ENCODE measurements at places on chromosomes 7 and 10. TPM values are rescaled to one million over a fixed set of nuclear protein-coding genes. Genes with fewer than 3 reads are reported as not detected.

DNA sequence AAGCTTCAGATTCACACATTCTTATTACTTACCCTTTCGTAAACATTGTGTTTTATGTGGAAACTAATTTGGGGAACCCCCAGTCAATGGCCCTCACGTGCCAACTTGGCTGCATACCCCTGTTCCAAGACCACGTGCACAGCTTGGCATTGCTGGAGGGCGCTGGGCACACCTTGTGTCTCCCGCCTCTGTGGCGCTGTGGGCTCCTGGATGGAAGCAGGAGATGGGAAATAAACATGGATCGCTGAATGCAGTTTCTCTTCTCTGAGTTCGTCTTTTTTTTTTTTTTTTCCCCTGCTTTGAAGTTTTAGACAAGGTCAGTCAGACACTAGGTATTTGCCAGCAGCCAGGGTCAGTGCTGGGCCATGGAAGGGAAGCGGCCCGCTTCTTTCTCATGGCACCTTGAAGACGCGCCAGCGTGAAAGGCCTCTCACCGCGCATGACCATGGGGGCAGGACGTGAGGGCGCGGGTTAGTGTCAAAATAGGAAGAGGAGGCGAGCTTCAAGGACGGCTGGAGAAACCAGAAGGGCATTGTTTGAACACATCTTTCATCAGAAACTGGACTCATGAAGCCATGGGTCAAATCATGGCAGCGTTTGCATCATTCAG lies 27.3 kb downstream of the BNIP3 start:
- DNase-seq = no peak
- no peaks in the 10 kb centered on the region for H3K36me3 ChIP-seq
- H3K27me3 ChIP-seq = no peaks in the 10 kb centered on the region
- H3K4me3 ChIP-seq = no peak overlapping the region
- H3K4me1 ChIP-seq = no peaks in the 10 kb centered on the region

CYP2C19 gene
- total RNA-seq = 0.16 TPM

DNA sequence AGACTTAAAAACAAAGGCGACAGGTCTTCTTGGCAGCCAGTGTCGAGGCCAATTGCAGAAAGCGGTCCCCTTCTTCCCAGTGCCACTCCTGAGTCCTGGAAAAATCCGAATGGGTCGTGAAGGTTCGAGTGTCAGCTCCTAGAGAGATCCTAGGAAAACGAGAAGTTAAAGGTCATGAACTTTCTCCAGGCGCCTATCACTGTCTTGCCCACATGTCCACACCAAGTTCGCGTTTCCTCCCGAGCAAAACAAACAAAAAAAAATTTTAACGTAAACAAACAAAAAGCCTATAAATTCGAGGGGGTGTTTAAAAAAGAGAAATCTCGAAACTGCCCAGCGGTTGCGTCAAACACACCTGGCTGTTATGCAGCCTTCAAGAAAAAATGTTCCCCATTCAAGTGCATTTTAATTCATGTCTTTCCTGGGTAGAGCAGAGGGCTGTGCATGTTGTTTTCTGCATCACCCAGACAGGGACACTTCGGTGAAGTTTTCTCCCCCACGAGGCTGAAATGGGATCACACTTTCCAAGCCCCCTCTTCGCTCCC lies 1.5 kb downstream of the ARHGAP21 start:
- no peaks in the 10 kb centered on the region for H3K36me3 ChIP-seq
- H3K27ac ChIP-seq = peak overlapping the region; percentile 90
- no peaks in the 10 kb centered on the region for H3K27me3 ChIP-seq
- H3K4me1 ChIP-seq = peaks cover 7% of the 10 kb centered on the region
- peak overlapping the region; percentile 60 for H3K4me3 ChIP-seq

FEZF1 gene
- total RNA-seq = not detected

SUN3 gene
- not detected for total RNA-seq

UPK3B gene
- total RNA-seq = 0.72 TPM

All from colonic mucosa (tissue), 4 donors.